NCI-H1694 (cell line): ENCODE measurements at places on chromosomes 7 and 10.
A peak's percentile ranks its signal among the peaks of the same experiment; 100 is the strongest.

- peak; percentile 51 for DNase-seq
Measured at GRCh38 chr7:32283546-32283945, 206.6 kb downstream of the LSM5 start.

DNA sequence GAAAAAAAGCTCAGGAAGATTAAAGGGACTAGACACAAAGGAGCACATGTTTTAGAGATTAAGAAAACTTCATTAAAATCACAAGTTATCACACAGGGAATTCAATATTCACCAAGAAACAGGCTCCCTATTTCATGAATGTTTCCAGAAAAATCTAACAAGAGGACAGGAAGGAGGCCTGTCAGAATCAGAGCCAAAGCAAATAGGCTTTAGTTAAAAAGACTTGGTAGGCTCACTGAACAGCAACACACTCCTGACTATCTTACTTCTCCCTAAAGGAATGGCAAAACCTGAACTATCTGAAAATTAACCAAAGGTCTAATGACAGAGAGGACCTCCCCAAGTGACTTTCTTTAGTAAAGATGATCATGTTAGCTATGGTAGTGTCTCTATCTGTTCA, 188.3 kb upstream of the MEOX2 start:
- DNase-seq, result no peak

DNA sequence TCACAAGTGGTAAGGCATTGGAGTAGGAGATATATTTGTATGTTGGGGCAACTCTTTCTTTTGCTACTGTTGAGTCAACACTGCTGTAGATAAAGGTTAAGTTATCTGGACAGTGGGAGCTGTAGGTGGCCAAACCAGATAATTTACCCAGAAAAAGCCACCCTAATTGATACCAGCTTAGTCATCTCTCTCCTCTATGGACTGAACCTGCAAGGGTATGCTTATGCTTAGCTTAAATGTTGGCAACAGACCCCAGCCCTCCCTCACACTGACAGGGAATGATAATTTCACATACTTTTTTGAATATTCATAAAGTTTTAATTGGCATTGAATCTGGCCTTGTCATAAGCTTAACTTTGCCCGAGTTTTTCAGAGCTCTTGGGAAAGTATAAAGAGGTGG, 66.3 kb downstream of the CREB5 start:
- no peak for DNase-seq

- DNase-seq, result no peak
Measured at GRCh38 chr7:132191418-132191817, 384.9 kb downstream of the PLXNA4 start.

- DNase-seq, result no peak
Measured at GRCh38 chr7:120993553-120994191, 5.2 kb downstream of the CPED1 start.
